Fibroblast of skin of abdomen (primary cell): ENCODE measurements at places on chromosomes 12 and 14.

- peak; percentile 37 for DNase-seq
Measured at GRCh38 chr12:40946612-40947194, 241.4 kb upstream of the PDZRN4 start.

- DNase-seq = no peak
Measured at GRCh38 chr14:95471016-95471415, 45.4 kb downstream of the SYNE3 start.

DNA sequence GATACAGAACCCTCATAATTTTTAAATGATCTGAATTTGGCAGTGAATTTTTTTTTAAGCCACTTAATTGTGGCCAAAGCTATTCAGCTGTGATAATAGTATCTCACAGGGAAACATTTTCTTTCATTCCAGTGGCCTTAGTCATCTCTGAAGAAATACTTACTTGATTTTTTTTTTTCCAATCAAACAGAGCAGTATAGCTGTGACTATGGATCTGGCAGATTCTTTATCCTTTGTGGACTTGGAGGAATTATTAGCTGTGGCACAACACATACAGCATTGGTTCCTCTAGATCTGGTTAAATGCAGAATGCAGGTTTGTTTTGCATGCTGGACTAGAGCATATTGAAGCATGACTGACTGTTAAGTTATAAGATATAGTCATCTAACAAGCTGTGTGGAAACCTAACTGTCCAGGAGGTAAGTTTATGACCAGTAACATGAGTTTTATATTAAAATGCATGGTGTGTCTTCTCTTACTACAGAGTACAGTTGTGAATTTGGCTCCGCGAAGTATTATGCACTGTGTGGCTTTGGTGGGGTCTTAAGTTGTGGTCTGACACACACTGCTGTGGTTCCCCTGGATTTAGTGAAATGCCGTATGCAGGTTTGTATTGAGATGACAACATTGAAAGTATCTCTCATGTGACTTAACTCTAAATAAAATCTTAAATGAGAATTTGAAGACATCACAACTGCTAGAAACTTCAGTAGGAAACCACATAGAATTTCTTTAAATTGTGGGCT, 1.9 kb downstream of the SLC25A3 start:
- peak; percentile 81 for DNase-seq

- DNase-seq = no peak
Measured at GRCh38 chr12:112126911-112127310, 1.6 kb downstream of the TRAFD1 start.

GRCh38 chr14:55699131-55700057, 119.4 kb downstream of the KTN1 start:
- peak; percentile 71 for DNase-seq

- DNase-seq = peak; percentile 47
Measured at GRCh38 chr12:92628476-92628875, 74.3 kb upstream of the PLEKHG7 start.

DNA sequence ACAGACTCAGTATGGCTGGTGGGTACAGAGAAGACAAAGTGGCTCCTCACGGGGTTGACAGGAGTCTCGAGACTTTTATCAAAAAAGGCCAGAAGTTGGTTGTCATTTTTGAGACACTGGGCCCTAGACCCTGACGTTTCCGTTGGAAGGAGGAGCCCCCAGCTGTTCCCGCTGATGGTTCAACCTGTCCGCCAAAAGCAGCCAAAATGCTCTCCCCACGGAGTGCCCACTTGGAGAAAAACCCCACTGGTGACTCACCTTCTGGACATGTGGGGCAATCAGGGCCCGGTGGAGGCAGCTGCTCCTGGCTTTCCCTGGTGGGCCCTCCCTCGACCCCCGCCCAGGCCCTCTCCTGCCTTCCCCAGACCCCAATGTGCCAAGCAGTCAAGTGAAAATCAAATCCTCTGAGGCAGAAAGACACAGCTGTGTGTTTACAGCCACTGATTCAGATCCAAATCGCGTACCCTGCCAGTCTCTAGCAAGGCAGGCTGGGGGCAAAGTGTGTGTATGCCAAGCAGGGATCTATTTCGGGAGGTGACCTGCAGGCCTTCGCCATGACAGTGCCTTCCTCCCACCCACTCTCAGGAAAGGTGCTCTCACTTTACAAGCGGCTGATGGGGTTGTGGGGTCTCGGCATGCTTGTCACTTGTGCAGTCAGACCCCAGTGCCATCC, 347.4 kb downstream of the DPF3 start:
- DNase-seq = no peak

GRCh38 chr12:111249757-111250156, 119.1 kb downstream of the PHETA1 start:
- no peak for DNase-seq
